ENCODE measurements at places on chromosomes 2 and 18.
A peak's percentile ranks its signal among the peaks of the same experiment; 100 is the strongest.

DNA sequence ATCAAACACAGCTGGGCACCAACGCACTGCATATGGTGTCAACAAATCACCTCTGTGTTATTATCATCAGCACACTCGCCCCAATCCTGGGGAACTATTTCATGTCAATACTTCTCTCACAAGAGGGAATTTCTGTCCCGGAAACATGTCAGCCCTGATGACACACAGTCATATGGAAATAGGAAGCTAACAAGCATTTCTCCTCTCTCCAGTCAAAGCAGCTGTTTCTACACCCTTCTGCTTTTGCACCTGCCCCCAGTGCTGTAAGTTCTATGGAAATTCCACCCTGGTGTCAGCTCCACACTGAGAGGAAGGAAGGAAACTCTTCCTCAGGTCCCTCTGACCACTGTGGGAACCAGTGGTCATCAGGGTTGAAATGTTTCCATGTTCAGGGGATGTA lies 447.6 kb upstream of the ID2 start:
- no peak for DNase-seq

- no peak for DNase-seq
Measured at GRCh38 chr2:236951830-236952475, 133.7 kb upstream of the COPS8 start.

- no peak for DNase-seq
Measured at GRCh38 chr2:129882476-129882875, 97.0 kb upstream of the RAB6C start.

- no peak for DNase-seq
Measured at GRCh38 chr2:44470151-44470550, 108.4 kb downstream of the CAMKMT start.

DNA sequence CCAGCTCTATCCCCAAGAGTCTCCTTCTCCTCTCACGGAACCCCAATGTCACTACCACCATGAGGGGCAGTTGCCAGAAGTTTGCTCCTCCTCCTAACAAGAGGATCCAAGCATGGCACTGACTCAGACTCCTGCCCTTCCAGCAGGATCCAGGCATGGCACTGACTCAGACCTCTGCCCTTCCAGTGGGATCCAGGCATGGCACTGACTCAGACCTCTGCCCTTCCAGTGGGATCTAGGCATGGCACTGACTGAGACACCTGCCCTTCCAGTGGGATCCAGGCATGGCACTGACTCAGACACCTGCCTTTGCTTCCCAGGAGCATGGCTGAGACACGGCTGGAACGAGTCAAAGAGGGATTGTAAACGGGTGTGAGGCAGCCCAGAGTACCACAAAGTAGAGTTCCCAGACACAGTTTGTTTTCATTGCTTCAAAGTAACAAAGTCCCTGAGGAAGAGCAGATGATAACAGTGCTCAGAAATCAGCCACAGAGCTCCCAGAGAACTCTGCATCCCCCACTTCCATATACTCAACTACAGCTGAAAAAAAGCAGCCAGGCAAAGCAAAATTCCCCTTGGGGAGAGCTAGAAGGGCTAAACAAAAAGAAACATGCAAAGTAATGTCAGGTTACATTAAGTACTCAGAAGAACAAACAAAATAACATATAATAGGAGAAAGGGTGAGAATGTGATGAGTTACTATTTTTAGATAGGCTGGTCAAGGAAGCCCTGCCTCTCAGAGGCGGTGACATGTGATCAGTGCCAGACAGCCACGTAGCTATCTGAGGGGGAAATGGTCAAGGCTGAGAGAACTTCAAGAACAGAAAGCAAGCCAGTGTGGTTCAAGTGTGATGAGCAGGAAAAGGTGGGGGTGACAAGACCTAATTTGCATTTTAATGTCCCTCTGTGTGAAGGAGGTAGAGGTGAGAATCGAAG lies 3.0 kb downstream of the BUB1 start:
- DNase-seq, result peak; percentile 21

DNA sequence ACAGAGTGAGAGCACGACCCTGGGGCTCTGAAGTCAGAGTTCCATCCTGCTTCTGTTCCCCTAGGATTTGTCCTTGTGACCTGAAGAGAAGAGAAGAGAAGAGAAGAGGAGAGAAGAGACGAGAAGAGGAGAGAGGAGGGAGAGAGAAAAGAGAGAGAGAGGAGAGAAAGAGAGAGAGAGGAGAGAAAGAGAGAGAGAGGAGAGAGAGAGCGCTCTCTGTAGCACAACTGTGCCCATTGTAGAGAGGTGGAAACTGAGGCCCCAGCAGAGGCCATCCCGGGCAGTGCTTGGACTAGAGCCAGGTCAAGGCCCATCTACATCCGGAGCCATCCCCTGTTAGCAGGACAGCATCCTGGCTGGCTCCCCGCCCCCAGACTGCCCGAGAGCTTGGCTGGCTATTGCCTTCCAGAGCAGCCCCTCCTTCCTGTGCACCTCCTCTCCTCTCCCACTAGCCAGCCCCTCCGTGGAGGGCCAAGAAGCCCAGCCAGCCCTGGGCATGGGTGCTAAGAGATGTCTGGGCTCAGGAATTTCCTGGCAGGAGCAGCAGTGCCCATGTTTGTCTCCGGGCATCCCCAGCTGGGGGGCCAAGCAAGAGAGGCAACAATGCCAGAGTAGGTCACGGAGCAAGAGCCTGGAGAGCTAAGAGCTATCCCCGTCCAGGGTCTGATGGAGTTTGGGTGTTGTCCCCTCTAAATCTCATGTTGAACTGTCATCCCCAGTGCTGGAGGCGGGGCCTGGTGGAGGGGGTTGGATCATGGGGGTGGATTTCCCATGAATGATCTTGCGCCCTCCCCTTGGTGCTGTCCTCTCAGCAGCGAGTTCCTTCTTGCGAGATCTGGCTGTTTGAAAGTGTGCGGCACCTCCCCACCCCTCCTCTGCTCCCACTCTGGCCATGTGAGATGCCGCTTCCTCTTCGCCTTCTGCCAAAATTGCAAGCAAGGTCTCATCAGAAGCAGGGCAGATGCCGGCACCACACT lies 18.2 kb upstream of the GPR55 start:
- DNase-seq, result peak; percentile 32

DNA sequence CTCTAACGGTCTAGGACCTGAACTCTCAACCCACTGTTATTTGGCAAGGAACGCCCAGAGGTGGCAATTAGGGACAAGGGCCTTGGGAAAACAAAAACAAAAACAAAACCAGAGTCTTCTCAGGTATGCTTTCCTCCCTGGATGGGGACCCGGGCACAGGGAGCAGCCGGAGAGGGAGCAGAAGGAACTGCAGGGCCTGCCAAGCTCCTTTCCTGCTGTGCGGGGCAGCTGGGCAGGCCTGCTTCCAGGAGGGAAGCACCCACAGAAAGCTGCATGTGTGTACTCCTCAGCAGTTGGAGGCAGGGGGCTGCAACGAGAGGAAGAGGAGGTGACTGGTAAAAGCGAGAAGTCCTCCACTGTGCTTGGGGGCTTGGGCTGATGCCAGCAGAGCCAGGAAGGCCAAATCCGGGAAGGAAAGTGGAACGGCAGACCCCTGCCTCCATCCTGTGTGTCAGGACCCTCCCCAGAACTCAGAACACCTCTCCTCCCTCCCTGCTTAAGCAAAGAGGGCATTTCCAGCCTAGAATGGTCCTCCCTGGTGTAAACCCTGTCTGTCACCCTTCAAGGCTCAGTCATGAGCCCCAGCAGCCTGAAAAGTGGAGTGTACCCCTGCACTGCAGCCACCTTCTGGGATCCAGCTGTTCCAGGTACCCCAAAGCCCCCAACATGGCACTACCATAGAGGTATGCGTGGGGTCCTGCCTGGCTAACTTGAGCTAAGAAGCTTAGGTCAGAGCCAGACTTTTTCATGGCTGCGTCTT lies 56.3 kb downstream of the DNMT3A start:
- no peak for DNase-seq

DNA sequence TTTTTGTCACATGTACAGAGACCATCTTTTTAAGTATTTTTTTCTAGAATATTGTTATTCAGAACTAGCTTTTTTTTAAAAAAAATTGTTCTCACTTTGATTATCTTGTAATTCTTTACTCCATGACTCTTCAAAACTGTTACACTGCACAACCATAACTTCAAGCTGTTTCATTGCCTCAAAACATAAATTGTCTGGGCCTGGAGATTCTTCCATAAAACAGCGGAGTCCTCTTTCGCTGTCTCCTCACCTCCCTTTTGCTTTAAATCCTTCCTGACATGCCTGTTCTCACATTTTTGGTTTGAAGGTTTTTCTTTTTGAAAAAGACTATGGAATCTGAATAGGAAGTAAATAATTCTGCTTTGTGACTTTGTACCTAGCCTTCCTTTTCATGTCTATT lies 126.7 kb downstream of the GALNT3 start:
- no peak for DNase-seq

GRCh38 chr18:47949202-47949601 lies 18.7 kb upstream of the SMAD2 start:
- DNase-seq, result no peak

- no peak for DNase-seq
Measured at GRCh38 chr2:25029183-25029554, 12.7 kb upstream of the EFR3B start.

DNA sequence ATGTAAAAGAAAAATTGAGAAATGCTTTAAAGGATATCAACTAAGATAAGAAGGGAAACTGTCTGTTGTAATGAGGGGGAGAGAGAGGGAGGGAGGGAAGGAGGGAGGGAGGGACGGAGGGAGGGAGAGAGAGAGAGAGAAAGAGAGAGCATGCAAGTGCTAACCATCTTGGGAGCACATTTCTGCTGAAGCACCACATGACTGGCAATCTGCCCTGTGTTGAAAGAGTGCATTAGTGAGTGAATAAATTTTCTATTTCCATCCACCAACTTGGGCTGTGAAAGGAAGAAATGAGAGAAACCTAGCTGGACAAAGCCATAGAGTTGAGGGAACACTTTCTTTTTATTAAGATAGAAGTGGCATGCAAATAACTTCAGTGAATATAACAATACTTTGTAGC lies 110.7 kb downstream of the TMX3 start:
- no peak for DNase-seq

GRCh38 chr2:139271879-139272278 lies 491.7 kb upstream of the NXPH2 start:
- DNase-seq, result no peak

GRCh38 chr2:238064376-238064775 lies 3.6 kb downstream of the SCLY start:
- no peak for DNase-seq

GRCh38 chr2:1455466-1455865 lies 42.2 kb downstream of the TPO start:
- no peak for DNase-seq

- DNase-seq, result no peak
Measured at GRCh38 chr2:72014831-72015230, 132.8 kb downstream of the CYP26B1 start.

GRCh38 chr2:219989744-219990143 lies 362.3 kb downstream of the SLC4A3 start:
- no peak for DNase-seq

DNA sequence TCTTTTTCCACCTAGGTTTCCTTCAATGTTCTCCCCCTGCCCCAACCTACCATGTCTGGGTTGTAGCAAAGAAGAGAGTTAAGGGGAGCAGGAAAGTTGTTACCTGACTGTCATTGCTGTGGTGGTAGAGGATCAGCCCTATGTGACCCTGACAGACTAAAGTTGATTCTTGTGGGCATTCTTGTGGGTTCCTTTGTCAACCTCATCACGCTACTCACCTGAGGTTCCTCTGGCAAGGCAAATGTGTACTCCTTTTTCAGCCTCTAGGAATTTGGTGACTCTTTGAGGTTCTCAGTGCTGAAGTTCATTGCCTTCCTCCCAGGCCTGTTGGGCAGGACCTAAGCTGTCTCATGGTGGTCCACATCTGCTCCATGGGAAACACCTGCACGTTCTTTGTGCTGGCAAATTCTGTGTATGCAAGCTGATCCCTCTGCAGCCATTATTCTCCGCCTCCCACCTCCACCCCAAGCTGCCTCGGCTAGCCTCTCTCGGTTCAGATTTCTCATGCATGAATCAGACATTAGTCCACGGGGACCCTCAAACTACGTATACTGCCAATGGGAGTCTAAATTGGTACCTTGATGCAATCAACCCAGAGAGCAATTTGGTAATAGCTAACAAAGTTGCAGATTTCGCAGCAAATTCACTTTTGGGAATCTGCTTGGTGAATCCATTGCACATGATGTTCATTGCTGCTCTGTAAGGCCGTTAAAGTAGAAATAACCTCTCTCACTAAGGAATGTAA lies 1.5 kb upstream of the GMCL1 start:
- DNase-seq, result no peak

DNA sequence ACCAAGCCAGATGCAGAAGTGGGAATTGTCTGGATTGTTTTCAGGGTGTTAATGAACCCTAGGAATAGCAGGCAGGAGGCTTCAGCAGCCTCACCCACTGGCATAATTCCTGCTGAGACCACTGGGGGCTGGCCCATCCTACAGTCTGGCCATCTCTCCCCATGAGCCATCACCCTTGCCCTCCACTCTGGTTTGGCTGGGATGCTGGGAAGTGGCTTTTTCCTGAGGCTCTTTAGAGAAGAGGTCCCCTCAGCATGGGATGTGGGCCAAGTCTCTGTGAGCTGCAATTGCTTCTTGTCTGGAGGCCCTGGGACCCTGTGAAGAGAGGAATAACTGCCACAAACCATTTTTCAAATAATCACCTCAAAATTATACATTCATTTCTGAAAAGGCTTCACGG lies 4.0 kb downstream of the TCF7L1 start:
- no peak for DNase-seq

DNA sequence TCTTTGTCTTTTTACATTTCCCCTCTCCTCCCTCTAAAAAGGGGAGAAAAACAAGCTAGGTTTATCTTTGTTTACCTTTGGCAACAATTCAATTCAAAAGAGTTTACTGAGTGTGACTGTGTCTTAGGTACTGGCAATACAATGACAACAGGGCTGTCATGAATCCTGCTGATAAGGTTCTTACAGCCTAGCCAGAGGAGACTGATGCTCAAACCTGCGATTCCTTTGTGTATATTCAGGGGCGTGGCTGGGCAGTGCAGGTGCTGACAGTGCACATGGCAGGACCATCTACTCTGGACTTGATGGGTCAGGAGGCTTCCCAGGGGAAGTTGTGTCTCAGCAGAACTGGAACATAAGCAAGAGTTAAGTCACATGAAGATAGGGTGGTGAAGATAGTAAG lies 23.2 kb upstream of the TTN start:
- DNase-seq, result no peak

GRCh38 chr18:39675906-39676305 lies 2110.3 kb upstream of the CELF4 start:
- DNase-seq, result no peak

DNA sequence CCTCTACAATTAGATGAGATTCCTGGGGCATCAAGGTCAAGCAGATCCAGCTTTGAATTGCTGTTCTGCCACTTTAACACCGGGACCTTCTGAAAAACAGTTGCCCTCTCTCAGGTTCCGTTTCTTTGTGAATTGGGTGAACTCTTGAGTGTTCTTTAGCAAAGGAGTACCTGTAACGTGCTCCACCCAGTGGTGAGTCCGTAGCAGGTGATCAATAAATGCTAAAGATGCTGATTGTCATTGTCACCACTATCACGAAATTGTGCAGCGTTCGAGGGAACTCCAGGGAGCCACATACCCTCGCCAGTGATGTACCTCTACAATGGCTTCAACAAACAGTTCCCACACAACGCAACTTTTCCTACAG lies 81.9 kb downstream of the TCF7L1 start:
- DNase-seq, result no peak

DNA sequence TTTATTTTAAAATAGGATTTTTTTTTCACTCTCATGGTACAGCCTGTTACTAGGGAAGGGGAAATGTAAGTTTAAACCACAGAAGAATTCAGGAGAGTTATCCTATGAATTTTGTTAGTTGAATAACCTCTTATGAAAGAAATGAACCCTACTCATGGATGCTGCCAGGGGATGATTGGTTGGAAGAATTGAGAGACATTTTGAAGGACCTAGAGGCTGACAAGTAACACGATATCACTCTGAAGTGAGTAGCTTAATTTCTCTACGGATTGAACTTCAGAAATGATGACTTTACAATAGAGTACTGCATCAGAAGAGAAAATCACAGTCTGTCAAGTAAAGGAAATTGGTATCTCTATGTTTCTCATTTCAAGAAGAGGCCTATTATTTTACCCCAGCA lies 1346.2 kb downstream of the SUCLG1 start:
- DNase-seq, result no peak

Data from stimulated activated CD4-positive, alpha-beta T cell treated with anti-CD3 and anti-CD28 coated beads, Interleukin-4, amount 100 ng/mL, for 4 hours (primary cell).